ENCODE measurements at places on chromosomes 2 and 18.

DNA sequence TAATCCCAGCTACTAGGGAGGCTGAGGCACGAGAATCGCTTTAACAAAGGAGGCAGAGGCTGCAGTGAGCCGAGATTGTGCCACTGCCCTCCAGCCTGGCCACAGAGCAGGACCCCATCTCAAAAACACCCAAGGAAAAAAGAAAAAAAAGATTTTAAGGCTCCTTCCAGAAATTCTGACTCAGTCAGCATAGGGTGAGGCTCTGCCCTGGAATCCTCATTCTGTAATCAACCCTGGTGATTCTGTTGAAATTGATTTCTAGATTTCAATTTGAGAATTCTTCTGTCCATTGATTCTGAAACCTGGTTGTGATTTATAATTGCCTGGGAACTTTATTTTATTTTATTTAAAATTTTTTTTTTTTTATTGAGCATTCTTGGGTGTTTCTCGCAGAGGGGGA, 27.1 kb upstream of the VPS4B start:
- no peak for DNase-seq

DNA sequence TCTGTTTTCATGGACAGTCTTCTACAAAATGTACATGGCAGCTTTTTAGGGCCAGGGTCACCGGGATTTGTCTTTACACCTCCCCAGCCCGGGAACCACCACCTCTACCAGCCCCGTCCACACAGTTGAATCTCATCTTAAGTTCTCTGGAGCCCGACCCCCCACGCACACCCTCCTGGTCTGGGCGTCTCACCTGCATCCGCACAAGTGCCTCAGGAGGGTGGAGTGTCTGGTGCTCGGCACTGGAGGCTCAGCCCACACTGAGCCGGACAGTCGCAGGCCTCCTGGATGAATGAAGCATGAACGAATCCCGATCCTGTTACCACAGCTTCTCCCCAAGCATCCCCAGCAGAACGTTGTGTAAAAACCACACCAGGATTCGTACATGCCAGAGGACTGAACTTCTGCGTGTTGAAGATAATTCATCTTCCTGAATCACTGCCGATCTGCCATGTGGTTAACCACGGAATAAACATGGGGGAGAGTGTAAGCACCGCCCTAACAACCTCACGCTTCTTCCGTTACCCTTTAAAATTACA, 162.0 kb downstream of the RTP5 start:
- peak; percentile 46 for DNase-seq

DNA sequence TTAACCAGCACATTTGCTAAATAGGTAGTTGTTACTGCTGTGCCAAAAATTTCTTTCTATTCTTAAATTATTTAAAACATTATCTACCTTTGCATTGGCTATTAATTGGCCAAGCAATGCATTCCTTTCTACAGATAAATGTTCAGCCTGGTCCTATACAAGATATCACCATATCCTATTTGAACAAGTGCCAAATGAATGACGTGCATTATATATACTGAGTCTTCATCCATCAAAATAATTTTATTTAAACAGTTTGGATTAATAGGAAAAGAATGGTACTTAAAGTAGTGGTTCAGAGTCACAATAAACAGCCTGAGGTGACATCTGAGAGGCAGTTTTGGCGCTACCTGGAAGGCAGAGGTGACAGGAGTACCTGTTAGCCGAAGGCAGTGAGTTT, 230.1 kb upstream of the EPAS1 start:
- DNase-seq: no peak

- no peak for DNase-seq
Observed at GRCh38 chr2:15122915-15123314, 438.2 kb downstream of the NBAS start.

DNA sequence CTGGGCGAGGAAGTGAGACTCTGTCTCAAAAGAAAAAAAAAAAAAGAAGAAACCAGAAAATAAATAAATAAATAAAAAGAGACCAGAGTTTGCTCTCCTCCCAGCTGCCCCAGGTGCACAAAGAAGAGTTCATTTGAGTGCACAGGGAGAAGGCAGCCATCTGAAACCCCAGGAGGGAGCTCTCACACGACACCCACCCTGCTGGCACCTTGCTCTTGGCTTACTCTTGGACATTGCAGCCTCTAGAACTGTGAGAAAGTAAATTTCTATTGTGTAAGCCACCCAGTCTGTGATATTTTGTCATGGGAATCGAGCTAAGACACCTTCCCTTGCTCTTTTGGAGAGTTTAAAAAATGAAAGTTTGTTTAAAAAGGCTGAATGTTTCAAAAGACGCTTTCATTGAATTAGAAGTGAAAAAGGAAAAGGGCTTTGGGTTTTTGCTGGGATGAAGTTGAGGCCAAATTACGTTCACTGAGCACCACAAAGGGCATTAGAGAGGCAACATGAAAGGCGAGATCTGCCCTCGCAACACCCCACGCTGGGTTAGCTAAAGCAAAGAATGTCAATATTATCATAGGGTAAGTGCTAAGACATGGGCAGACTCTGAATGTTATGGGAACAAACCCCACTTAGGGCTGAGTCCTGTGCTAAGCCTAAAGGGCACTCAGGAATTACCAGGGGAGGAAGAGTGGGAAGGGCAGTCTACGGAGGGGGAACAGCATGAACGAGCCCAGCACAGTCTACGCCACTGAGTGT, 128.9 kb upstream of the RIOK3 start:
- no peak for DNase-seq

GRCh38 chr2:68737711-68738110, 3.1 kb downstream of the ARHGAP25 start:
- peak; percentile 61 for DNase-seq

Measured in activated T-cell treated with anti-CD3 and anti-CD28 coated beads, Interleukin-2, amount 50 U/mL, for 48 hours (primary cell).